ENCODE measurements at places on chromosomes 16 and 17. TPM values are rescaled to one million over a fixed set of nuclear protein-coding genes. Genes with fewer than 3 reads are reported as not detected.

Gene SNX20
- total RNA-seq: not detected

Gene KRT222
- total RNA-seq: not detected

Gene HASPIN
- total RNA-seq: 12.6 TPM

Gene NAA60
- total RNA-seq: 48.2 TPM

Gene FKBP10
- 101 TPM for total RNA-seq

Gene NEUROD2
- not detected for total RNA-seq

Gene ZFP3
- 0.98 TPM for total RNA-seq

Gene FBF1
- 5.8 TPM for total RNA-seq

Gene NKIRAS2
- total RNA-seq: 51.5 TPM

Gene GRAPL
- 0.12 TPM for total RNA-seq

Gene TLCD2
- total RNA-seq: 1.8 TPM

Gene TEDC2
- 19.2 TPM for total RNA-seq

Gene NUDT21
- total RNA-seq: 118 TPM

Gene STH
- not detected for total RNA-seq

Gene PRAC1
- not detected for total RNA-seq

Gene MYH13
- total RNA-seq: not detected

Gene MAP2K3
- total RNA-seq: 112 TPM

Gene UBE2Z
- 116 TPM for total RNA-seq

Gene CCL16
- not detected for total RNA-seq

Gene P2RX5
- 23.6 TPM for total RNA-seq

Gene GPR179
- total RNA-seq: 0.03 TPM

Gene RAB37
- 1.3 TPM for total RNA-seq

Gene ABCA9
- total RNA-seq: not detected

Gene BMERB1
- 75.1 TPM for total RNA-seq

Gene KRTAP4-1
- total RNA-seq: 0.10 TPM

Gene PLA2G10
- total RNA-seq: 0.63 TPM

Gene TMEM220
- 1.7 TPM for total RNA-seq

Gene PIK3R6
- total RNA-seq: not detected

Gene UNC13D
- total RNA-seq: 5.0 TPM

Gene CFAP97D1
- 0.03 TPM for total RNA-seq

Gene NOD2
- 0.05 TPM for total RNA-seq

Gene LAT
- total RNA-seq: 4.3 TPM

Gene TPSB2
- total RNA-seq: not detected

Gene MT1A
- total RNA-seq: 31.5 TPM

Gene ESRP2
- 0.09 TPM for total RNA-seq

Gene CTRB2
- not detected for total RNA-seq

Gene NKD1
- 0.31 TPM for total RNA-seq

Gene FBXW10
- 0.97 TPM for total RNA-seq

Gene OR1A2
- total RNA-seq: not detected

Gene CES3
- total RNA-seq: 2.5 TPM

Gene THOC6
- 31.3 TPM for total RNA-seq

Gene CCDC57
- 27.1 TPM for total RNA-seq

Gene PRSS36
- total RNA-seq: 1.1 TPM

Gene DNAI2
- total RNA-seq: 0.06 TPM

Gene CASKIN2
- 12.1 TPM for total RNA-seq

Gene PDIA2
- 0.77 TPM for total RNA-seq

Gene CCL2
- 8.5 TPM for total RNA-seq

Gene CHST4
- not detected for total RNA-seq

Gene SOX9
- 9.5 TPM for total RNA-seq

Gene ETV4
- 62.4 TPM for total RNA-seq
